ENCODE measurements at places on chromosomes 5 and 9.

DNA sequence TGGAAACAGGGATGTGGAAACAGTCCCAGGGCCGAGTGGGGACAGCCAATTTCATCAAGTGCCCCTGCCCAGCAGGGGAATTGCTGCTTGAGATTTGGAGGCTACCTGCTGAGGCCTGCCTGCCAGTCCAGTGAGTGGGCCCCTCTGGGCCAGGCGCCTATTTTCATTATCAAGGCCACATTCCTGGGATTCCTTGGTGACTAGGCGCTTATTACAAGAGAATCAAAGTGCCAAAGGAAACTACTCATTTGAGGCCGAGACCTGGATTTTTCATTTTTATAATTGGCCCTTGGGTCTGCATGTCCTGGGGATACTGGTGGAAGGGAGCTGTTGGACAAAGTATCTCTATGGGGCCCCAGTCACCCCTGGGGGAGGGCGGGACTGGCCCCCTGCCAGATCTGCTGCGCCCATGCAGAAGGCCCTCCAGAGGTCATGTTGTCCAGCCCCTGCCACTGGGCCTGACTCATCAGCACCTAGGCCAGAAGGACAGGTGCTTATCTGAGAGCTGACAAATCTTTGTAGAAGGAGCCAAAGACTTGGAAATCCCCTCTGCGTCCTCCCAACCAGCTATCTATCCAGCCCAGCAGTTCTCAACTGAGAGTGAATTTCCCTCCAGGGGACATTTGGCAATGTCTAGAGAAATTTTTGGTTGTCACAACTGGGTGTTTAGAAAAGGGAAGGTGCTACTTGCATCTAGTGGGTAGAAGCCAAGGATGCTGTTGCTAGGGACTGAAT is 45.6 kb downstream of the FOXI1 start:
- peak; percentile 38 for DNase-seq

DNA sequence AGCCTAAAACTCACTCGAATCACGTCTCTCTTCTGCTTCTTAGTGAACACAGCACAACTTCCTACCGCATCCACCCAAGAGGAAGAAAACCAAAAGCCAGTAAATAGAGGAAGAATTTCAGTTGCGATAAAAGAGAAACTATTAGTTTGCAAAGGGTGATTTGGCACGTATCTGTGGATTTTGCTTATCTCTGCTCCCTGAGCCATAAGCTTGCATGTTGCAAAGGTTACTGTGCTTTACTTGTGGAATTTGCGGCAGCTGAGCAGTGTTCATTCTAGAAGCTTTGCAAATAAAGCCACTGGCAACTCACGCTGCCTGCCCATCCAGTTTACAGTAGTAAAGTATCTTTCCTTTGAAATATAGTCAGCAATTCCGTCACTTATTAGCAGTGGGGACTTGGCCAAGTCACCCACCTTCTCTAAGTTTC is 149.0 kb upstream of the PCA3 start:
- DNase-seq = no peak

- DNase-seq = no peak
Measured at GRCh38 chr5:149089796-149090195, 26.9 kb upstream of the SH3TC2 start.

- DNase-seq = no peak
Measured at GRCh38 chr5:157389103-157389502, 70.9 kb upstream of the NIPAL4 start.

GRCh38 chr5:111095982-111096381 is 3.8 kb downstream of the WDR36 start:
- no peak for DNase-seq

DNA sequence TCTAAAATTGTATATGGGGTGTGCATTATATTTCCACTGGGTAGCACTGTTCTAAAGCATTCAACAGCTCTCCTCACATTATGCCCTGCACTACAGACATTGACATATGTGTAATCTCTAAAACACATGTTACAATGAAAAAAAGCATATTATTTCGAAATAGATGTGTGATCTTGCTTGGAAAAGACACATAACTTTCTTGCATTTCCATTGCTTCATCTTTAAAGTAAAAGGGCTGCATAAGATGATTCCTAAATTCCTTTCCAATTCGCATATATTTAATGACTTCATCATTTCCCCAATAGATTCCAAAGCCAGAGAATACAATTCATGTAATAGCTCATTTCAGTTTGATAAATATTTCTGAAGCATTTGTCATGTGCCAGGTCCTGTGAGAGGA is 566.9 kb downstream of the PDE4D start:
- peak; percentile 64 for DNase-seq

GRCh38 chr9:2496169-2496568 is 125.4 kb upstream of the VLDLR start:
- no peak for DNase-seq

GRCh38 chr5:150497274-150497988 is 10.5 kb upstream of the NDST1 start:
- no peak for DNase-seq

DNA sequence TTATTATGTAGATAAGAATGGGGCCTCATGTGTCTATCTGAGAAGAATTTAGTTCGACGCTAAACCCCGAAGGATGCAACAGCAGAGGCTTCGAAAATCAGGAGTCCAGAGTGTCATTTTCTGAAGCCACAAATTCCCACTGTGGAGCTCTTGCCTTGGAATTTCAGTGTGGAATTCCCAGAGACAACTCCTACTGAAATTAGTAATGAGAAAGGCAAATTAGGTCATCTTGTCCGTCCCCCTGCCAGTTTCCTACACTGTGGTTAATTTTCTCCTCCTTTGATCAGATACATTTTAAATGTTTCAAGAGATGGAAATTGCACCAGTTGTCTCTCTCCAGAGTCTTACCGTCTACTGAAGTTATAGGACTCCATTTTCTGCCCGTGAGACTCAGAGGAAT is 633.6 kb downstream of the BNC2 start:
- no peak for DNase-seq

DNA sequence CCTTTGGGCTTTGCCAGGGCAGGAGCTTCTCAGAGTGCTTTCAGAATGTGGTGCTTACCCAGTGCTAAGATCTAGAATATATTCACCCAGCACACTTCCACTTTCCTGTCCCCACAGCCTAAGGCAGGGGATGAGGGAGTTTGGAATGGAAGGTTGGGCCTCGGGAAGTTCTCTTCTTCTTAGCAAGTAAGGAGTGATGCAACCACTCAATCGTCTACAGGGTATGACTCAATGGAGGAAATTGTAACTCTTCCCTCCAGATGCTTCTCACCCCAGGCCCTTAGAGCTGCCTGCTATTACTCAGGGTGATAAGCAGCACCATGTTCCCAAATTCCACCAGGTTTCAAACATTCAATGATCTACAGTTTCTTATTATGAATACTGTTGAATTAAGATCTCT is 30.8 kb upstream of the AGGF1 start:
- no peak for DNase-seq

DNA sequence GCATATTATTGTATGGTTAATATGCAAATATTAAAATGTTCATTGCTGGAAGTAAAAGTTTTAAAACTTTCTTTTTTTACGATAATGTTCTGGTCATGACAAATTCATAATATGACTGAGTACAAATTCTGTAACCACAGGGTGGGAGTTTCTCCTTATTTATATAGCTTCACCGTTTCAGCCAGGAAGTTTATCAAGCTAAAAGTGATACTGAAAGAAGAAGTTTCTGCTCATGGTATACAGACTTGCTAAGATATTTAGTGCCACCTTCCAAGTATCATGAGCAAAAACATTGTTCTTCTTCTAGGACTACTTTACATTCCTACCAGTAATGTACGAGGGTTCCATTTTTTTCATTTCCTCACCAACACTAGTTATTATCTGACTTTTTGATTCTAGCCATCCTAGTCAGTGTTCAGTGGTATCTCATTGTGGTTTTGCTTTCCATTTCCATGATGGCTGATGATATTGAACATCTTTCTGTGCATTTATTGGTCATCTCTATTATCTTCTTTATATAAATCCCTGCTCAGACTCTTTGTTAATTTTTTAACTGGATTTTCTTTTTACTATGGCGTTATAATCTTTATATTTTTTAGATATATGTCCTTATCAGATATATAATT is 94.2 kb upstream of the PRRC1 start:
- no peak for DNase-seq

GRCh38 chr5:118902656-118903438 is 85.5 kb downstream of the DTWD2 start:
- peak; percentile 66 for DNase-seq

DNA sequence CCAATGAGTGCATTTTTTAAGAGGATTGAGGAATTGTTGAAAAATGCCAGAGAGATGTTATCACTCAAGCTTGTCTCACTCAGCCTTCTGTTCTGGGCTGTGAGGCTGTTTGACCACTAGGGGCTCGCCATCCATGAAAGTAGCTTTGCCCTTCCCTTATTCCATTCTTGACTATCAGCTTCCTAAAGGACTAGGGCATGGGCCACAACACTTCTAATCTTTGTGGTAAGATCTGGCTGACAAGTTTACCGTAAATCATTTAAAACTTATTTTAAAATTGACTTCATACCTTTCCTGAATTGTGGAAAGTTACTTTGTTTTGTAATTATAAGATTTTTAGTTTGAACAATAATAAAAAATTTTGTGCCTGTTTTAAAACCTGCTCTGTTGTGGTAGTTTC is 49.5 kb downstream of the TJP2 start:
- peak; percentile 20 for DNase-seq

GRCh38 chr9:95363051-95363841 is 45.7 kb upstream of the FANCC start:
- DNase-seq = peak; percentile 76

DNA sequence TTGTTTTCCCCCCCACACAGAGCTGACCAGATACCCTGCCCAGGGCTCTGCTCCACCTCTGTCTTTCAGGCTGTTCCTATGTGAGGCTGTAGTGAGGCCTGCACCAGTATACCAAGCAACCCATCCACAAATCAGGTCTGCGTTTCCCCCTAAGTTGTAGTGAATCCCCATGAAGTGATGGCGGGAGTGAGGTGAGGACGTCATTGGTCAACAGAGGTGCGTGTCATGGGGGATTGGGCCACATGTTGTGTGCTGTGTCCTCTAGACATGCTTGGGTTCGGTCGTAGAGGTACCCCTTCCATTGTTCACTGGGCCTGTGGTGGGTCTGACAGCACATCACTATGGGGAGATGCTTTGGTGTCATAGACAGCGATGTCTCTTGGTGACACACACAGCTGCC is 184.6 kb downstream of the CACNA1B start:
- no peak for DNase-seq

DNA sequence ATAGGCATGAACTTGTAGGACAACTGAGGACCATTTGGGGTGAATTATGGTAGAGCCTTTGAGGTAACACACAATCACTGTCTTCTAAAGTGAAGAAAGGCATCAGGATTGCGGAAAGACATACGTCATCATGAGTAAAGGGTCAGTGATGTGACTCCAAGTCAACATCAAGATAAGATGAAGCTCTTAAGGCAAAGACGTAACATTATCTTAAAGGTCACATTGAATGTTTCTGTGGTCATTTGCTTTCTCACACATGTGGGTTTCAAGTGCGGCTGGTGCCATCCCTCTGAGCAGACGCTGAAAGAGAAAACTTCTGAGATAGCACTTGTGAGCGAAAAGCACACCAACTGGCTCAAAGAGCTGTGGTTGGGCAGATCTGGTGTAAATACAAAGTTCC is 63.3 kb upstream of the GRAMD2B start:
- DNase-seq = no peak

DNA sequence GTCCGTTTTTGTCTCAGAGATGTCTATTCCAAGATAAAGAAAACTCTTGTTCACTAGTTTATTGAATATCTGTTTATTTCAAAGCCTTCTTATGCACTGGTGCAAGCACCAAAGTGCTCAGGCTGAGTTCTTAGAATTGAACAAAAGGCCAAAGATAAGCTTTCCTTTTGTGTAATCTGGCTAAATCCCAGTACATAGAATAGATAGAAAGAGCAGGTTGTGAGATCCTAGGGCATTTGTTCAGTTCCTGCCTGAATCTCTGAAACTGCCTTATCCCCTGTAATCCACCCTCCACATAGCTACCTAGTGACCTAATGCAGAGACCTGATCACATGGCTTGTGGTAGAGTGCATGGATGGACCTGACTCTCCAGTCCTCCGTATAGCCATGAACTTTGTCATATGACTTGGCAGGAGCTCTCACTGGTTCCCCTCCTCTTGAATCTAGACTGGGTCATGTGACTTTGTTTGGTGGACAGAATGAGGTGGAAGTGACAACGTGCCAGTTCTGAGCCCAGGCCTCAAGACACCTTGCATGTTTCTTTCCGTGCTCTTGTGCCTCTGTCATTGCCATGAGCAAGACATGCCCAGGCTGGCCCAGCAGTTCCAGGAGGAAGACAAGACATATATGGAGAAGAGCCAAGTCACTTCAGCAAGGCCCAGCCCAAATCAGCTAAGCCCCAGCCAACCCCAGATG is 139.3 kb upstream of the SHB start:
- DNase-seq = no peak

DNA sequence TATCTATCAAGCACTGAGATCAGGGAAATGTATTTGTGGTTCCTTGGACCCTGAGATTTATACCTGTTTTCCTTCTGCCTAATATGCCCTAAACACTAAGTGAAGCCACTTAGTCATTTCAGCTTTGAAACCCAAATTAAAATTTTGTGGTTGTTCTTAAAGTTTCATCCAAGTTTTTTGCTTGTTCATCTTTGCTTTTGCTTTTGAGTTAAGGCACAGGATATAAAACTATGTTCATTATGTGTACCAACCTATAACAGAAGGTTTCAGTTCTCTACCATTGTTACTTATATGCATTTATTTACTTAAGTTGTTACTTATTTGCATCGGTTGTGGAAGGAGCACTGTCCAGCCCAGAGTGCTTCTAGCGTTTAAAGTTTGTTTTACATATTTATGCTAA is 382.3 kb downstream of the PTPRD start:
- DNase-seq = no peak

DNA sequence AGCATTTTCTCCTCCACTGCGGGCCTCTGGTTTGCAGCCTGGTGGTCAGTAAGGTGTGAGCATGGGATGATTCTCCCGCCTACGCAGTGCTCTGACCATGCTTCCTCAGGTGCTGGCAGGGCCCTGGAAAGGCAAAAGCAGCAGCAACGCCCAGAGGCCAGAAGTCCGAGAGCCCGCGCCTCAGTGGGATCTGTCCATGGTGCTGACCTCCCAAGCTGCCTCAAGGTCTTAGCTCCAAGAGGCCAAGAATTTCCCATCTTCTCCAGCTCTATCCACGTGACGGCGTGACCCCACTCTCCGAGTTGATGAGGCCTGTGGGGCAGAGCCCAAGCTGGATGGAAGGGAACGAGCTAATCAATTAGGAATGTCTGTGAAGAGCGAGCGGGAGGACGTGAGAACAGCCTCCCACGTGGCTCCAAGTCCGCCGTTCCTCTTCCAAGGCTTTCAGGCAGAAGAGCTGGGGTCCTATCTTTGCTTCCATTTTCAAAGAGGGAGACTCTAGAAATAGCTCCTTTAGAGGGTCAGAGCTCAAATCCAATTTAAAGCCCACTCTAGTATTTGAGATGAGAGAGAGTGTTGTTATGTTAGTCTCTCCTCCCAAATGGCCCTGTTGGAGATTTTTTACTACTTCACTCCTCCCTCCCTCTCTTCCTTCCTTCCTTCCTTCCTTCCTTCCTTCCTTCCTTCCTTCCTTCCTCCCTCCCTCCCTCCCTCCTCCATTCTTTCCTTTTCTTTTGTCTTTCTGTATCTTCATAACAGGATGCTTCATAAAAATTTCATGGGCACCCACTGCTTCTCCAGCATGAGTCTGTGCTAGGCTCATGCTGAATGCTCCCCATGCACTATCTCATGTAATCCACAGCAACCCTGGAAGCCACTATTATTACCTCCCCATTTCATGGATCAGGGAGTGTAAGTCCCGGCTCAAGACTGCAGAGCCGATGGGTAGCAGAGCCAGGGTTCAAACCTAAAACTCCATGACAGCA is 69.3 kb downstream of the OLFM1 start:
- peak; percentile 85 for DNase-seq

- DNase-seq = peak; percentile 64
Measured at GRCh38 chr9:126301985-126302603, 24.5 kb upstream of the MVB12B start.

- DNase-seq = peak; percentile 56
Measured at GRCh38 chr5:27315363-27316270, 277.2 kb upstream of the CDH9 start.

Measured in muscle of back (tissue), 13 donors.